Brain microvascular endothelial cell (primary cell): ENCODE measurements at places on chromosomes 1 and 21.
A peak's percentile ranks its signal among the peaks of the same experiment; 100 is the strongest.

GRCh38 chr1:14190508-14190907, 408.0 kb upstream of the KAZN start:
- DNase-seq = no peak

DNA sequence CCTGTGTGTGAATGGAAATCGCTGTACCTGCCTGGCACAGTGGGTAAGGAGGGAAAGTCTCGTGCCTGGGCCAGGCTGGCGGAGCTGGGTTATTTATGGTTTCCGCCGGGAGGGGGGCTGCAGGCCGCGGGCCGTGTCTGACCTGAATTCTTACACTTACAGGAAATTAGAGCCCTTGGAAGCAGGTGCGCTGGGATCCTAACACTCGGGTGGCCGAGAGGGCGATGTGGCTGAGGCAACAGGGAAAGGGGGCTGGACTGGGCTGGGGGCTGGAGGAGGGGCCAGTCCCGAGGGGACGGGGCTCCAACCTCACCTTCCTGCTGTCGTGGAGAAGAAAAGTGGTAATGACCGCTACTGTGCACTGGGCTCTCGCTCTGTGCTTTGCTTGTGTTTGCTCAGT, 109.4 kb upstream of the WNT4 start:
- no peak for DNase-seq

GRCh38 chr1:1832820-1833219, 54.5 kb upstream of the NADK start:
- peak; percentile 19 for DNase-seq

DNA sequence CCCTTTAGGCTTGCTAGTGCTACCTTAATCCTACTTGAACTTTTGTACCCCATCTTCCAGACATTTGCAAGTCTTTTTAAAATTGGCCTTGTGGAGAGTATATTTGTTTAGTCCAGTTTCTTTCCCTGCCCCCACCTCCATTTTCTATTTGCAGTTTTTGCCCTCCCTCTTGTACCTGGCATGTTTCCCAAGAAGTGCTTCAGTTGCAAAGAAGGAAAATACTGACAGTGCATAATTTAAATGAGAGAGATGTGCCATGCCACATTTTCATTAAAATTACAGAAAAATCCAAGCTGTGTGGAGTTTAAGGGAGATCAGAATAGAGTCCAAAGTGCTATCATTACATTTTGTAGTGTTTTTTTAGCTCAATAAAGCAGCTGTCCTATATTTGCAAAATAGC, 150.0 kb upstream of the ADGRL2 start:
- no peak for DNase-seq

DNA sequence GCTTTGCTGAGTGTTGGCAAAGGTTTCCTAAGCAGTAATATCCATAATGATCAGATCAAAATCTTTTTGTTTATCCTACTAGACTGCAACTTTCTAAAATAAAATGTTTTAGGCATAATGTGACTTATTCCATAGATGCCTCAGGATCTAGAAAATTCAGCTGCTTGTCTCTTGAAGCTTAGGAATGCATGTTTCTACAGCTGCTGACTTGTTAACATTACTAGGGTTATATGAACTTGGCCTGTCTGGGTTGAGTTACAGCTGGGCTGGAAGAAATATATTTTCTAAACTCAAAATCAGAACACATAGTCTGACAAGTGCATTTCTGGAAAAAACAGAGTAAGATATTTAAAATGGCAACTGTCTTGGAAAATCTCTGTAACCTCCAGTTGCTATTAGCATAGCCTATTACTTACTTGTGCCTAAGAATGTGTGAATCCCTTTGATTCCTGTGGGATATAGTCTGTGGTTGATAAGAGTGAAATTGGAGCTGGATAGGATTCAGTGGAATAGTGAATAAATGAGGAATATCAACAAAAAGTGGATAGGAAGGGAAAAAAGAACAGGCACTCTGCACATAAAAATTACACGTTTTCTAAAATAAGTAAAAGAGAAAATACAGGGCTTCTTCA, 61.2 kb downstream of the RGS4 start:
- DNase-seq = no peak

DNA sequence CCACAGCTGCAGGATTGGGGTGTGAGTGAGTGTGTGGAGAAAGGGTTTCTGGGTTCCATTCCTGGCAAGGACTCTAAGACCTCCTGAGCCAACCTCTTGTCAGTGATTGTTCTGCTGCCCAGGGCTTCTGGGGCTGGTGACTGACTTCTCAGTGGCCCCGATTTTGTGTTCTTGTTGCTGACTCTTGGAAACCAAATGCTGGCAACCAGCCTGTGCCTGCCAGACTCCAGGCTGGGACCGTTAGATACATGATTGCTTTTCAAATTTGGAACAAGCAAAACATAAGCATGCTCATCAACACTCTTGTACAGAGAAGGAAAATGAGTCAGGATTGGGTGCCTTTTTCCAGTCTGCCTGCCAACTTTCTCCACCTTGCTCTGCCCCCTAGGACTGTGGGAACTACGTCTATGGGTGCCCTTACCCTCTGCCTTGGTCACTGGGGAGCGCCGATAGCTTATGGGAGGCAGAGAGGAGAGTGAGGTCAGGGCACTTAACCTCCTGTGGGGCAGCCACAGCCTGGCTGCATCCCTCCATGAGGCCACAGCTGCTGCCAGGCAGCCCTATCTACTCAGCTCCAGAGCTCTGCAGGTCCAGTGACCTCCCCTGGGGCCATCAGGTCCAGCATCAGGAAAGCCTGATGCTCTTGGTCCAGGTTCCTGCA, 39.3 kb upstream of the EPS8L3 start:
- no peak for DNase-seq

GRCh38 chr21:14900058-14900457, 164.7 kb downstream of the NRIP1 start:
- peak; percentile 59 for DNase-seq

- no peak for DNase-seq
Observed at GRCh38 chr21:42162831-42163510, 56.0 kb upstream of the ABCG1 start.

GRCh38 chr1:12338017-12338416, 108.2 kb downstream of the VPS13D start:
- no peak for DNase-seq

DNA sequence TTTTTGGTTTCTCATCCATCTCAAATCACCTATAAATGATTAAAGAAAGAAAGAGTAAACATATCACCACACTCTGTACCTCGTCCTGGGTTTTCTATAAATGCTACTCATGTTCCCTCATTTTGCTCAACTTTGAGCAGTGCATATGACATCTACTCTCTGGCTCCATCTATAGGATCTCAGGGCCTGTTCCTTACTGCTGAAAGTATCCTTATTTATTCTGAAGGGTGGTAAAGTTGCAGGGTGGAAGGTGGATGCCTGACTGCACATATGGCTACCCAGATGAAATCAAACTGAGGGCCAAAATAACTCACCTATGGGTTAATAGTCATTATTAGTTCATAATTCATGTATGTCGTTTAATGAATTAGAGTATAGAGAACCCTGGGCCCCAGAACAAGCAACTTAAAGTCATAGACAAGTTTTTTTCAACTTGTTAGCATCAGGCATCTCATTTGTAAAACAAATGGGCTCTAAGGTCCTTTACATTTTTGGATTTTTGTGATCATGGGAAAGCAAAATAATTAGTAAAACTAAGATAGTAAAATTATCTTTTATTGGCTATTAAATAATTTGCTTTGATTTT, 46.5 kb downstream of the NCF2 start:
- peak; percentile 66 for DNase-seq

GRCh38 chr21:15159382-15160020, 94.7 kb upstream of the NRIP1 start:
- DNase-seq = no peak

DNA sequence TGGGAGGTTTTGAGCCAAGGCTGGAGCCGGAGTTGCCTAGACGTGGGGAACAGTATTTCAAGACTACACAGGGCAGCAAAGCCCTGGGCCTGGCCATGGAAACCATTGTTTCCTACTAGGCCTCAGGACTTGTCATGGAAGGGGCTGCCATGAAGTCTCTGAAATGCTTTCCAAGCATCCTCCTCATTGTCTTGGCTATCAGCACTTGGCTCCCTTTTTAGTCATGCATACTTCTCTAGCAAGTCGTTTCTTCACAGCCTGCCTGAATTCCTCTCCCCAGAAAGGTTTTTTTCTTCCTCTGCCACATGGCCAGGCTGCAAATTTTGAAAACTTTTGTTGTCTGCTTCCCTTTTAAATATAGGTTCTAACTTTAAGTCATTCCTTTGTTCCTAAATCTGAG, 406.6 kb upstream of the TMPRSS15 start:
- no peak for DNase-seq

DNA sequence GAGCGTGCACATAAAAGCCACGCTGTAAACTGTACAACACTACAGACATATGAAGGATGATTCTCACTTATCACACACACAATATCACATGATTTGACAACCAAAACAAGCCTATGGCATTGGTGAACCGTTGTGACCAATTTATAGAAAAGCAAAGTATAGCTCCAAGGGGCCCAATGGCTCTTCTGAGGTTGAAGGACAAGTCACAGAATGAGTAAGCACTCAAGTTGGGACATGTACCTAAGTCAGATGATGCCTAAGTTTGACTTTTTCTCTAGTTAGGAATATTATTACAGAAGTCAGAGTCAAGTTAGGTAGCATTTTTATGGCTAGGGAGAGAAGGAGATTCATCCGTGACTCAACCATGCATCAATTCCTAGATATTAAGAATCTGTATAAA, 45.7 kb downstream of the PLPP3 start:
- DNase-seq = no peak

DNA sequence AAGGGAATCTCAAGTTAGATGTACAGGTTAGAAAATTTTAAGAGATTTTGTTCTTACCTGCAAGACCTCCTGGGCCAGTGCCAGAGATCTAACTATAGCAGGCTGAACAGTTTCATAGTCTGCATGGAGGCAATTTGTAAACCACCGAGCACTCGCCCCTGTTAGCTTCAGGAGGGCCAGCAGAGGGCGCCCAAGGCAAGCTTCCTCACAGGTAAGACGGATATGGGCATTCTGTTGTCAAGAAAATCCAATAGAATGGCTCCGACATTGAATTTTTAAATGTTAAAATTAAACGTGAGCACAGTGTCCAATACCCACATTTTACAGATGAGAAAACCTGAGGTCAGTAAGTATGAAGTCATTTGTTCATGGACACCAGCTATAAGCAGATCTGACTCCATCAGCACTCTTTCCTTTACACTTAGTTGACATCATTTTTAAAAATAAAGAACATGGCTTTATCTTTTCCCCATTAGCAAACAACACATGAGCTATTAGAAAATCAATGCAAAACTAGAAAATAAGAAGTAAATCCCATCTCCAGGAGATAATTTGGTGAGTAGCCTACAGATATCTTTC, 2.2 kb downstream of the REG4 start:
- peak; percentile 58 for DNase-seq

DNA sequence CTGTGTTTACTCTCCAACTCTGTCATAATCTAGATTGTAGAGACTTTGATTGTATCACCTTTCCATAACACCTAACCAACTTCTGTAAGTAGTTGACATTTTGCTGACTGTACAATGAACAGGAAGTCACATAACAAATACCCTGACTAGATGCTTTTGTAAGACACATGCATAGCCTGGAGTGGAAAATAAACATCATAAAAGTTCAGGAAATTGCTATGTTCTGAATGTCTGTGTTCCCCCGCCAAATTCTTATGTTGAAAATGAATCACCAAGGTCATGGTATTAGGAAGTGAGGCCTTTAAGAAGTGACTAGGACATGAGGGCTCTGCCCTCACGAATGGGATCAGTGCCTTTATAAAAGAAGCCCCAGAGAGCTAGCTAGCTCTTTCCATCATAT, 40.4 kb upstream of the ZSWIM5 start:
- peak; percentile 78 for DNase-seq

GRCh38 chr1:88013485-88013884, 670.6 kb upstream of the PKN2 start:
- no peak for DNase-seq

GRCh38 chr1:8023287-8023994, 2.7 kb downstream of the ERRFI1 start:
- DNase-seq = no peak

DNA sequence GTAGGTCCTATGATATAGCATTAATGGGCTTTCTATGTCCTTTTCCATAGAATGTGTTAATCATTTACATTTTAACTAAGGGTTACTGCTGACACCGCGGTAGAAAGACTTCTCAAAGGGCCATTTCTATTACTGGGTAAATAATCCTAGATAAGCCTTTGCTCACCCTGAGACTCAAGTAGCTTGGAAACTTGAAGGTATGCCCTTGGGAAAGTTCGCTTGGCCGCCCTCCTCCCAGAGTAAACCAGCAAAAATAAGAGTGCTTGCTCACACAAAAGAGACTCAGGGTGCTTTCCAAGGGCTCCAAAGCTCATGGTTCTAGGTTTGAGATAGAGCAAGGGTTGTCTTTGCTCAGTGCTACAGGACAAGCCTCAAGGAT, 85.8 kb upstream of the TMPRSS2 start:
- no peak for DNase-seq

GRCh38 chr1:166999075-166999474, 10.0 kb downstream of the MAEL start:
- DNase-seq = peak; percentile 58

DNA sequence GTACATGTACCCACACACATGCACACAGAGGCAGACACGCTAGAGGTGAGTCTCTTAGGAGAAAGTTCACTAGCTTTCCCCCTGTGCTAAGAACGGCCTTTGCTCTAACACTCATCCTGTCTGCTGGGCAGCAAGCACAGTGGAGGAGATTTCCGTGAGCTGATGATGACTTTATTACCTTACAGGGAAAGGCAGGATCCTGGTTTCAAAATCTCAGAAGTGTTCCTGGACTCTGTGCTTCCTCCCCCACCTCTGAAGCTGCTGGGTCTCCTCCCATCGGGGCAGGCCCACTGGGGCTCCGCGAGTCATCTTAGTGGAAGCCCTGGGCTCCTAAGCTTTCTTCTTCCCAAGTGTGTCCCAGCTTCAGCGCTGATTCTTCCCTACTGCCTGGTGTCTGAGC, 2.7 kb downstream of the FAM3B start:
- no peak for DNase-seq

DNA sequence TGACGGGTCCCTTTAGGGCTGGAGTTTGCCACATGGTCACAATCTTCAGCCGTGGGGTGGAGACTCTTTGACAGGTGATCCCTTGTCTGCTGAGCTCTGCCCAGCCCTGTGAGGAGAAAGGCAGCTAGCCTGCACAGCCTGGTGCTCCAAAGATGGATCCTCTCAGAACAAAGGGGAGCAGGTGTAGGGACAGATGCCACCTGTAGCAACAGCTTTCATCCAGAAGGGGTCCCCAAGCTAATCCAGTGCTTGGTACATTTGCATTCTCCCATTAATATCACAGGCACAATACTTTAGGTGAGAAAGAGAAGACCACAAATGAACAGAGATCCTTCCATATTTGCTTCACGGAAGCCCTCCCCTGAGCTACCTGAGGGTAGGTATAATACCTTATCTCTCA, 93.2 kb downstream of the CCDC185 start:
- DNase-seq = no peak

DNA sequence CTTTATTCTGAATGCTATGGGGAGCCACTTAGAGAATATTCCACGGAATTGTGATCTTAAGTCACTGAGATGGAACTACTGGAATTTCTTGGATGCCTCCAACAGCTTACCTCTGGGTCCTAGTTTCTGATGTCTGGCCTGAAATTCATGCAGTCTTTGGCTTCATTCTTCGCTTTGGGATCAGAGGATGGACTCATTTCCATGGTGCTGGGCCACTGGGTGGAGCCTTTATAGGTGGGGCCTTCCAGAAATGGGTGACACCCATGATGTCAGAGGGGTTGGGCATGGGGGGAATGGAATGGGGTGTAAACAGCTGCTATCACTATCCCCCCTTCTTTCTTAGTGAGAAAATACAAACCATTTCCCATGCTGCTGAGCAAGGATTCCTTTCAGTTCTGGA, 73.7 kb upstream of the FGGY start:
- no peak for DNase-seq

- DNase-seq = peak; percentile 80
Observed at GRCh38 chr1:90402893-90403849, 313.9 kb downstream of the BARHL2 start.

GRCh38 chr21:34612557-34612956, 2.4 kb downstream of the RCAN1 start:
- no peak for DNase-seq
